Karpas-422 (cell line): ENCODE measurements at places on chromosomes 2 and 18. TPM values are rescaled to one million over a fixed set of nuclear protein-coding genes. Genes with fewer than 3 reads are reported as not detected.

Gene KRTCAP3
- 0.61 TPM in 1 of 2 replicates, not detected in the other for total RNA-seq

Gene RAB6C
- 0.52 and 1.5 TPM in 2 replicates for total RNA-seq

Gene POTEE
- total RNA-seq: 1.5 and 1.7 TPM in 2 replicates

DNA sequence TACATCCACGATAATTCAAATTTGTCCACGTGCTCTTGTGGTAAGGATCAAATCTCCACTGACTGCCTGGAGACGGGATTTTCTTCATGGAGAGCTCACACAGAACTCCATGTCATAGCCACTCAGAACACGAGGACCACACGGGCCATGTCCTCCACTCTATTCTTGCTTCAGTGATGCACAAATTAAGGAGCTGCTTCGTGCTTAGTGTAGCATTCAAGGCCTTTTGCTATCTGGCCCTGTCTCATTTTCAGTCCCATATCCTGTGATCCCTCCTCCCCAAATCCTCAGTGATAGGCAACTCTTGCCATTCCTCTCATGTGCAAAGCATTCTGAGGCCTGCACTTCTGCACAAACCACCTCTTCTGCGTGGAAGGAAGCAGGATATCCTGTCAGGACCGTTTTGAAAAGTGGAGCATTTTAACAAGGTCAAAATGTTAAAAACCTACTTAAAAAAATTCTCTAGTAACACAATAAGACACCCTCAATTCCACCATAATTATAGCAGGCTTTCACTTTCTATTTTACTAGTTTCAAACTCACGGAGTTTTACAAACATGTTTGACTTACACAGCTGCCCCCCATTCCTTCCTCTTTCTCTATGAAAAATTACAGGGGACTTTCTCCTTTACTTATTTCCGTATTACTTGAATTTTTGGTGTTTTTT, 35.2 kb downstream of the ST3GAL5 start:
- DNase-seq: peak; percentile 47

- no peak for DNase-seq
Measured at GRCh38 chr2:47288864-47289263, 114.1 kb upstream of the MSH2 start.

- DNase-seq: no peak
Measured at GRCh38 chr2:127508023-127508630, 18.2 kb downstream of the IWS1 start.

GRCh38 chr2:62501794-62502500, 4.0 kb downstream of the TMEM17 start:
- DNase-seq: no peak

DNA sequence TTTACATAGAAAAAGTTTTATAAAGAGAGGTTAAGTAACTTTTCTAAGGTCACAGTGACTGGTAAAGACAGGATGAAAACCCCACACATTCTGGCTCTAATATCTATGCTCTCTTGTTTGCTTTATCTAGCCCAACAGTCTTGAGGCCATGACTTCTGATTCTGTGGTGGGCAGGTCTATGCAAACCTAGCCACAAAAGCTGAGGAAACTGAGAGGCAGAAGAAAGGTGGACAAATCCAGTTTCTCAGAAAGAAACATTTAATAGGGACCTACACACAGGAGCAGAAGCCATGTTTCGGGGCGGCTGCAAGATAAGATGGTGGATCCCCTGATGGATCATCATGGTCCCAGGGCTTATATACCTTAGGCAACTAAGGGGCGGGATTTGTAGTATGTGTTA, 21.8 kb downstream of the HSPD1 start:
- no peak for DNase-seq

GRCh38 chr2:129731907-129732629, 247.4 kb upstream of the RAB6C start:
- no peak for DNase-seq

DNA sequence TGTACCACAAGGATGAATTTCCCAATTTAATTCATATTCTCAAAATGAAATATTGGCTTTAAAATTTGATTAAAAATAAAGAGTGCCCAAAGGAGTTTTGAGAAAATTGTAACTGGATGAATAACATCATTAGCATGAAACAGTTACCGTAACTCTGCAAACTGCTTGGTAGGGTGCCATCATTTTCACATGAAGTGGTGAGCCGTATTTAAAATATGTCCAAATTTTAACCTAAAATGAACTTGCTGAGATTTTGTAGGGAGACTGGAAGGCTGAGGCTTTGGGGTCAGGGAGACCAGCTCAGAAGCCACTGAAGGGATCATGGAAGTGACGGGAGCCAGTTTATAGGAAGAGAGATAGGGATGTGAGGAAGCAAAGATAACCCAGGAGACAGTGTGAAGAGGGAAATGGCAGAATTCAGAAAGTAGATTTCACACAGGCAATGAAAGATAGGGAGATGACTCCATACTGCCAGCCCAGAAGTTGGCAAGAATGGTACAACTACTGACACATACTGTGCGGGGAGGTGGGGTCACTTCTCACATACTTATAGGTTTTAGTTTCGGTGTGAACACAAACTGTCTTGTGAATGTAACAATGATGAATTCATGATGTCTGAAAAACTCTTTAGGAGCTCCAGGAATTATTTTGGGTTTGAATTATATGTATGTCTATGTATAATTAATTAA, 53.8 kb downstream of the EFEMP1 start:
- no peak for DNase-seq

DNA sequence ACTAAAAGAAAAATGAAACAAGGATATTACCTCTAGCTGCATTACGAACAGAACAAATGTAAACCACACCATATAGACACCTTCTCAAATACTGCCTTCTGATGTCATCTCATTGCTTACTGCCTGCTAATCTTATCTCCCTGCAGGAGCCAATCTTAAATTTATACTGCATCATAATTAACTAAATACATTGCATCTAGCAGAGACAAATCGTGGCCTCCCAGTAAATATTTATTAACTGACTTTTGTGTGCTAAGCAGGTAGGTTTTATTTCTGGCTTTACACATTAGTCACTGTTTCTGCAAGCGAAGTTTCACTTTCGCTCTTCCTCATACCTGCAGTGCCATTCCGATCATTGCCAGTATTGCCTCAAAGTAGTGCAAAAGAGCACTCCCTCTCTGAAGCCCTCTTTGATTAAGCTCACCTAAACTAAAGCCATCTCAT, 67.5 kb downstream of the SPATS2L start:
- peak; percentile 45 for DNase-seq

GRCh38 chr2:166463640-166464039, 30.4 kb downstream of the SCN7A start:
- no peak for DNase-seq

DNA sequence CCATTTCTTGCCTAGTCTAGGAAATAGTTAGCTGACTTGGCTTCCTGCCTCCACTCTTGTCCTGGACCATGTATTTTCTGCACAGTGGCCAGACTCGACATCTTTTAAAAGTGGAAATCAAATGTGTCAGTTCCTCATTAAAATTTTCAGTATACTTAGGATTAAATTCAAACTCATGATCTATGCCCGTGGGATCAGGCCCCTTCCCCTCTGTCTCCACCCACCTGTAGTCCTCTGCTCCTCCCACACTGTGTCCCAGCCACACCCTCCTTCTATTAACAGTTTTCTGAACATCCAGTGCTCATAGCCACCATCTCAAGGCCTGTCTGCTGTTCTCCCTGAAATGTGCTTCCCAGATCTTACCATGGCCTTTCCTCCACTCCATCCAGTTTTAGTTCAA, 13.3 kb downstream of the ARHGAP25 start:
- DNase-seq: peak; percentile 68

DNA sequence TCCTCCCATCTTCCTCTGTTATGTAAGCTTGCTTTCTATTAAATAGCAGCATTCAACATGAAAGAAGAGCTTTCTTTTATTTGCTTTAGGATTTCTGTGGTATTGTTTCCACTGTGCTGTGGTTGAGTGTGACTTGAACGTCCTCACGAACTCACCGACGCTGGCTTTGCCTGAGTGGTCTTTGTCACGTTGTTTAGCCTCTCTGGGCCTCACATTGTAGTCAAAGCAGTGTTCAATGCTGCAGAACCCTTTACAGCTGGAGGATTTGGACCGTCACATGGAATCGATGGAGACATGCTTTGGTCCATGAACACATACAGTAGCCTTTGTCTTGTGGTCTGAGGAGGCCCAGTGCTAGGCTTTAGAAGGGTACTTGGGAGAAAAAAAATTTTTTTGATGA, 66.3 kb downstream of the TANC1 start:
- DNase-seq: no peak

GRCh38 chr2:230657462-230657861, 55.2 kb upstream of the CAB39 start:
- DNase-seq: no peak

GRCh38 chr2:239300871-239301735, 99.7 kb downstream of the HDAC4 start:
- DNase-seq: no peak

DNA sequence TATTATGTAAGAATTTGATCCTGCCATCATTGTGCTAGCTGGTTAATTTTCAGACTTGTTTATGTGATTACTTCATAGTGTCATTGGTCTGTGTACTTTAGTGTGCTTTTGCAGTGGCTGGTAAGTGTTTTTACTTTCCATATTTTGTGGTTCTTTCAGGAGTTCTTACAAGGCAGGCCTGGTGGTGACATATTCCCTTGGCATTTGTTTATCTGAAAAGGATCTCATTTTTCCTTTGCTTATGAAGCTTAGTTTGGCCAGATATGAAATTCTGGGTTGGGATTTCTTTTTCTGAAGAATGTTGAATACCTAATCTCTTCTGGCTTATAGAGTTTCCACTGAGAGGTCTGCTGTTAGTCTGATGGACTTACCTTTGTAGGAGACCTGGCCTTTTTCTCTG, 72.8 kb upstream of the MC4R start:
- no peak for DNase-seq
